Fibroblast of skin of right biceps (primary cell): ENCODE measurements at places on chromosomes 4 and X.

- no peak for DNase-seq
These were observed 25.8 kb downstream of the ANXA10 start for GRCh38 chr4:168118116-168118655.

DNA sequence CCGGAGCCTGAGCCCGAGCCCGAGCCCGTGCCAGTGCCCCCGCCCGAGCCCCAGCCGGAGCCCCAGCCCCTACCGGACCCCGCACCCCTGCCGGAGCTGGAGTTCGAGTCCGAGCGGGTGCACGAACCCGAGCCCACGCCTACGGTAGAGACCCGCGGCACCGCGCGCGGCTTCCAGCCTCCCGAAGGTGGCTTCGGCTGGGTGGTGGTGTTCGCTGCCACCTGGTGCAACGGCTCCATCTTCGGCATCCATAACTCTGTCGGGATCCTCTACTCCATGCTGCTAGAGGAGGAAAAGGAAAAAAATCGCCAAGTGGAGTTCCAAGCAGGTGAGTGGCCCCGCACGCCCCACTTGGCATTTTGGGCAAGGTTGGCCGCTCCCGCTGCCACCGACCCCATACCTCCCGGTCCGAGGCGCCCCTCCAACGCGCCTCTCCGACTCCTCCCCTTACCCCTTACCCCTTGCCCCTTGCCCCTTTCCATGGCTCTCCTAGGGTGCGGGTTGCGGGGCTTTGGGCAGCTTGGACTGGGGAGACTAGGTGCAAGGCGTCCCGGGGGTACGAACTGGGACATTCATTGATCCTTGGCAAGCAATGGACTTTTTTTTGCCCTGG is 553 bp downstream of the SLC16A2 start:
- DNase-seq = no peak

GRCh38 chrX:102930990-102931756 is 5.9 kb upstream of the RAB40AL start:
- peak; percentile 12 for DNase-seq

GRCh38 chrX:23332888-23333821 is 1.5 kb upstream of the PTCHD1 start:
- DNase-seq = no peak

GRCh38 chr4:141900856-141901255 is 264.5 kb downstream of the IL15 start:
- DNase-seq = no peak

DNA sequence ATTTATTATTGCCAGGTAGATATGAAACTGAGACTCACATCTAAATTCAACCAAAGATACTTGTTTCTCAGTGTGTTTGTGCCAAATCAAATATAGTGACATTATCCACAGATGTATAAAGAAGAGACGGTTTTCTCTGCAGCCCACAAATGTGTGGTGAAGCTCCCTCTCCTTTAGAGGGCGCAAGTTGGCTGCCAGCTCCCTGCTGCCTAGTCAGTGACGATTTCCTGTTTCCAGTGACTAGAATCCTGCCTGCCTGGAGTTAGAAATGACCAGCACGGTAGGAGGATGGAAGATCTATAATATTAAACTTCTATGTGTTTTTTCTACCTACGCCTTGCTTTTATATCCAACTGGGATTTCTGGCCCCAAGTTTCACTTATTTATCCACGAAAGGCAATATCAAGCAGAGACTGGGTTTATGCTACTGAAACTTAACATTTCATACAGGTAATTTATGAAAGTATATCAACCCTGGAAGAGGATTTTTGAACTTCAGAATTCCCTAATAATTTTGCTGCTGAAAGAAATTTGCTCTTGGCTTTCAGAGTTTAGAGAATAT is 1793.7 kb upstream of the TENM3 start:
- DNase-seq = peak; percentile 49

DNA sequence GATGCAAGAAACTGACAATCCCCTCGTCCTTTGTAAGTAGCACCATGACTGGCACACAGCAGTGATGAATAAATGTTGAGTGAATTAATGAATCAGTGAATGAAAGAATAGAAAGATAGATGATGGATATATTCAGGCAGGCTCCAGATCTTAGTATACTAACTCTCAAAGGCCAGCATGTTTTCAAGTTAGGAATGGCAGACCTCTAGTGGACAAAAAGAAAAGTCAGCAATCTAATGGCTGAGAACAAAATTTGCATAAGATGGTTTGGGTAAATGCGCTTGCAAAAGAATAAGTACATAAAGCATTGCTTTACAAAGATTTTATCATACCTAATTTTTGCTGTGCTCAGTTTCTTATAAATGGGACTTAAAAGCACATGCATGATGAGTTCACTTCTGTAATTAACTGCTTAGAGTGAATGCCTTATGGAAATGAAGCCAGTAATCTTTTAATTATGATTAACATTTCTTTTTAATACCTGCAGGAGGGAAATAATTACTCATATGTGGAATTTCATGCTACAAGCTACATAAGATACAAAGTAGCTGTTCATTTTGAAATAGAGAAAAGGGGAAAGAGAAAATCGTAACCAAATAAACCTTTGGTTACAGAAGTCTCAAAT is 126.9 kb upstream of the GPRIN3 start:
- no peak for DNase-seq

DNA sequence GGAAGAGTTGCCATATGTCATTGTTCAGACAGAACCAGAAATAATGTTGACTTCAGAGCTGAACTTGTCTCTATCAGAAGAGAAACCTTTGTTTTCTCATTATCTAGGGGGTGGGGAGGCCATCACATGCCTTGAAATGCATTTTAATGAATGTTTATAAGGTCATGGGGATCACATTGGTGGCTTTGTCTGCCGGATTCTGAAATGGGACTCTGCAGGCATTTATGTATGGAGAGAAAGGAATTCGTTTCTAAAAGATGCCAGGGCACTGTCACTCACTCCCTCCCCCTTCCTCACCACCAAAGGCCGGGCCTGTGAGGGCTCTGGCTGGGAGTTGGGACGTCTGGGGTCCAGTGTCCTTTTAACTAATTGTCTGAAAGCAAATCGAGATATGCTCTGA is 102.2 kb downstream of the MAMLD1 start:
- DNase-seq = no peak

DNA sequence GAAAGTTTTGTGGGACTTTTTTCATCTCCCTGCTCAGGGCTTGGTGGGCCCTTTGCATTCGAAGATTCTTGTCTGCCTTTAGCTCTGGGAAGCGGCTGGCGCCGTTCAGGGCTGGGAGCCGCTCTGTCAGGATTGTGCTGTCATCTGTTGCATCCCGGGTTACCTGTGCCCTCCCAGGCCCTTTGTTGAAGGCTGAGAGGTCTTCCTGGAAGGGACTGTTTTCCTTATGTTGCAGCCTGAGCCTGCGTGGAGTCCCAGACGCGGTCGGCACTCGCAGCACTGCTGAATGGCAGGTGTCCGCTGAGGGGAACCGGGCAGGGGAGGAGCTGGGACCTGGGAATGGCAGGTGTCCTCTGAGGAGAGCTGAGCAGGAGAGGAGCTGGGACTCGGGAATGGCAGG is 15.9 kb downstream of the RGS12 start:
- DNase-seq = no peak

- DNase-seq = no peak
These were observed 94.6 kb downstream of the SYNPO2 start for GRCh38 chr4:118983293-118983692.

GRCh38 chr4:174340714-174341113 is 57.0 kb downstream of the CEP44 start:
- DNase-seq = peak; percentile 82

DNA sequence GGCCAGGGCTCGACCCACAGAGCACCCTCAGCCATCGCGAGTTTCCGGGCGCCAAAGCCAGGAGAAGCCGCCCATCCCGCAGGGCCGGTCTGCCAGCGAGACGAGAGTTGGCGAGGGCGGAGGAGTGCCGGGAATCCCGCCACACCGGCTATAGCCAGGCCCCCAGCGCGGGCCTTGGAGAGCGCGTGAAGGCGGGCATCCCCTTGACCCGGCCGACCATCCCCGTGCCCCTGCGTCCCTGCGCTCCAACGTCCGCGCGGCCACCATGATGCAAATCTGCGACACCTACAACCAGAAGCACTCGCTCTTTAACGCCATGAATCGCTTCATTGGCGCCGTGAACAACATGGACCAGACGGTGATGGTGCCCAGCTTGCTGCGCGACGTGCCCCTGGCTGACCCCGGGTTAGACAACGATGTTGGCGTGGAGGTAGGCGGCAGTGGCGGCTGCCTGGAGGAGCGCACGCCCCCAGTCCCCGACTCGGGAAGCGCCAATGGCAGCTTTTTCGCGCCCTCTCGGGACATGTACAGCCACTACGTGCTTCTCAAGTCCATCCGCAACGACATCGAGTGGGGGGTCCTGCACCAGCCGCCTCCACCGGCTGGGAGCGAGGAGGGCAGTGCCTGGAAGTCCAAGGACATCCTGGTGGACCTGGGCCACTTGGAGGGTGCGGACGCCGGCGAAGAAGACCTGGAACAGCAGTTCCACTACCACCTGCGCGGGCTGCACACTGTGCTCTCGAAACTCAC is 3.6 kb downstream of the MID1IP1 start:
- DNase-seq = peak; percentile 36

- no peak for DNase-seq
These were observed 90.9 kb downstream of the HNRNPD start for GRCh38 chr4:82282875-82283274.

GRCh38 chr4:8672486-8672885 is 79.9 kb downstream of the CPZ start:
- no peak for DNase-seq

GRCh38 chrX:72609313-72609712 is 36.7 kb upstream of the HDAC8 start:
- DNase-seq = peak; percentile 0

GRCh38 chr4:19372390-19372789 is 879.3 kb upstream of the SLIT2 start:
- DNase-seq = no peak

- DNase-seq = no peak
These were observed 203.0 kb upstream of the GK2 start for GRCh38 chr4:79611026-79611425.

- no peak for DNase-seq
These were observed 116.4 kb downstream of the TSPAN5 start for GRCh38 chr4:98542011-98542410.

- DNase-seq = peak; percentile 94
These were observed 43.8 kb downstream of the WWC2 start for GRCh38 chr4:183142571-183143550.

DNA sequence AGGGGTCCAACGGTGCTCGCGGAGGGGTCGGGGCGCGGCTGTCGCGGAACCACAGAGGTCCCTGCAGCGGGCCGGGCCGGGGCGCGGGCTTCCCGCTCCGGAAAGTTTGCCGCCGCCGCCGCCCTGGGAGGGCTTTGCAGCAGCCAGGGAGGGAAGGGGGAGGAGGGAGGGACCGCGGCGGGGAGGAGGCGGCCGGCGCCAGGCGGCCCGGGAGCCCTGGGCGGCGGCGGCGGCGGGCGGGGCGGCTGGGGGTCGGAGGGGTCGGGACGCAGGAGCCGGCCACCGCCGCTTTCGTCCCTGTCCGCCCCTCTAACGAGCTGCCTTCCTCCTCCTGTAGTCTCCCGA is 375 bp downstream of the FGFR3 start:
- peak; percentile 42 for DNase-seq

DNA sequence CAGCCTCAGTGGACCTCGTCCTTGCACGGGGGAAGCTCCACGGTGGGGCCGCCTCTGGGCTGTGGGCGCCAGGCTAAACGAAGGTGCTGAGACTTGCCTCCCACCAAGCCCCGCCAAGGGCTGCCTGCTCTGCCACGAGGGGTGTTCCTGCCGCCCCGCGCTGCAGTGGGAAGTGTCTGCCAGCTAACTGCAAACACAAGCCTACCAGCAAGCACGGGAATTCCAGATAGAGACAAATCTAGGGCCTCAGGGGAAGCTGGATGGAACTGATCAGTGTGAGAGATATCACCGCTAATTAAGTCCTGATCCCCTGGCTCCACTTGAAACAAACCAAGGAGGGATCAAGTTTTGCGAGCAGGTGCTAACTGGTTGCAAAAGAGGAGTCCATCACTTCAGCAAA is 181.6 kb upstream of the LEF1 start:
- DNase-seq = no peak

- DNase-seq = peak; percentile 70
These were observed 41.0 kb downstream of the MAP7D3 start for GRCh38 chrX:136210243-136210642.

- peak; percentile 26 for DNase-seq
These were observed 2.8 kb upstream of the PITX2 start for GRCh38 chr4:110625576-110626257.

DNA sequence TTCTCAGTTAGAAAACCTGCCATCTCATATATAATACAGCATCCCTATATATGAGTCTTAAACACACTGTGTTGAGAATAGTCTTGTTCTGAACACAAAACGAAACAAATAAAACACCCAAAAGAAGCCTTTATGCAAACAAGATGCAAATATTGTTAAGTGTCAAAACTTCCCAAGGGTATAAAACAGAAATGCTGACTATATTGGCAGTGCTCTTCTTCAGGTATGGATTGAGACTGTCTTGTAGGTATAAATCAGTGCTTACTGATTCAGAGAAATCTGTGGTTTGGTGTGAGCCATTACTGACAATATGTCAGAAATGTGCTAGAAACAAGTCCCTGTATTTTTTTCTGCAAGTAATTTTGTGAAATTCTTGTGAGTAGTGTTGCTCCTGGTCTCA is 82.8 kb upstream of the CTSO start:
- no peak for DNase-seq

DNA sequence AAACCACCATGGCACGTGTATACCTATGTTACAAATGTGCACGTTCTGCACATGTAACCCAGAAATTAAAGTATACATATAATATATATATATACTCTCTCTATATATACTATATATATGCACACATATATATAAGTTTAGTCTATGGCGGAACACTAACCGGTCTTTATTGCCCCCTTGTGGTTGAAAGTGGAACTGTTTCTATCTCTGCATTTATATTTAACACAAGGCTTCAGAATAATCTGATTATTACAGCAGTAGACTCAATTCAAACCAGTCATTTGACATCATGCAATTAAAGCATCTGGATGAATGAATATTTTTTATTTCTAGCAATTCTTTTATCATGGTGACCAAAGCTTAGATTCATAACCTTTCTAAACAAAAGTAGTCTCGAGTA is 14.6 kb downstream of the RAB9B start:
- DNase-seq = peak; percentile 55

- DNase-seq = no peak
These were observed 33.1 kb upstream of the GNRHR start for GRCh38 chr4:67787311-67787710.

- no peak for DNase-seq
These were observed 129.6 kb downstream of the FAM13A start for GRCh38 chr4:88927420-88927819.

GRCh38 chr4:111923786-111924185 is 221.5 kb upstream of the FAM241A start:
- peak; percentile 93 for DNase-seq

DNA sequence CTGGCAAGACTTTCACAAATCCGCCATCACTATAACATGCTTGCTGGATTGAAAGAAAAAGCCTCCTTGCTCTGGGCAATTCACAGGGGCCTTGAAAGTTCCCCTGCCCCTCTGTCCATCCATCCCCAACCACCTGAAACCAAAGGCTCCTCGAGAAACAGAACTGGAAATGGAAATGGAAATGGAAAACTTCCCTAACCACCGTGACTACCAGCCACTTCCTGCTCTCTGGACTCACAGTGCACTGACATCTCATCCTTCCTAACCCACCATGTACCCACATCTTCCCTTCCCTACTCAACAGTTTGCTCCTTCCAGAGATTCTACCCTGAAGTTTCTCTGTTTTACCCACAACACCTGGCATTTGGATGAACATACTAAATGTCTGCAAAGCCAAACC is 603.6 kb upstream of the DIPK2B start:
- no peak for DNase-seq
